CD4-positive, alpha-beta memory T cell (primary cell): ENCODE measurements at places on chromosomes 3 and 15.

DNA sequence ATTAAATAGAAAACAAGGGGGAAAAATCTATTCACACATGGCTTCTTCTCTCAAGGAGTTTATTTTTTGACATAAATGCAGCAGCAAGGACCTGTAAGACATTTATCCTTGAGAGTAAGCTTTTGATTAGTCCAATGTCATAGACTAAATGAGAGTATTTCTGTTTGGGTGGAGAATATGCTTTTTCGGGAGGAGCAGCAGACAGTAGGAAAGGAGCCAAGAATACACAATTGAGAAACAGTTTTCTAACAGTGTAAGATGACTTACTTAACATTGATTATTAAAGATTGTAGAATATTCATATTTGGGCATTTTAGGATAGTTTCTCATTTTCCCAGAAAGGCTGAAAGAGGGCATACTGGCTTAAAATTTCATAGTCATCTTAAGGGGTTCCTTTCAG, 65.9 kb upstream of the PAQR5 start:
- no peak for DNase-seq

DNA sequence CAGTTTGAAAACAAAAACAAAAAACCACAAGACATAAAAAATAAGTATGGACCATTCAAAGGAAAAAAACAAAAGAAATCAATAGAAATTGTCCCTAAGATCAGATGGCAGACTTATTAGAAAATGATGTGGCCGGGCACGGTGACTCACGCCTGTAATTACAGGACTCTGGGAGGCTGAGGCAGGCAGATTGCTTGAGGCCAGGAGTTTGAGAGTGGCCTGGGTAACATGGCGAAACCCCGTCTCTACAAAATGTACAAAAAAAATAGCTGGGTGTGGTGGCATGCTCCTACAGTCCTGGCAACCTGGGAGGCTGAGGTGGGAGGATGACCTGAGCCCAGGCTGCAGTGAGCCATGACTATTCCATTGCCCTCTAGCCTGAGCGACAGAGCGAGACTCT, 16.6 kb downstream of the SPCS1 start:
- no peak for DNase-seq

- no peak for DNase-seq
These were observed 1.7 kb downstream of the TMEM212 start for GRCh38 chr3:171844873-171845272.

DNA sequence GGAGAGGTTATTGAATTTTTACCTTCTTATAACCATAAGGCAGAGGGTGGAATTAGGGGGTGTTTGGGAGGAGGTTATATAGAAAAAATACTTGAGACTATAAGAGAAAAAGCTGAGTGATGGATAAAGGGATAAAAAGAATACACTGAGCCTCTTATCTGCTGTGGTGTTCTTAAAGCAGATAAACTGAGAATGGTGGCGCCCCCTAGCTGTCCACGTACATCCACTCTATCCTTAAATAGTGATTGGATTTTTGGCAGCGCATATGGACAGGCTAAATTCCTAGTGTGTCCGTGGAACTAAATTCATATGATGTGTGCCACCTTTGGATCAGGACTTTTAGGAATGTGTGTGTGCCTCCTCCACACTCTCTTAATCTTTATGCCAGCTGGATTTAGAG, 121.1 kb downstream of the OXSM start:
- peak; percentile 11 for DNase-seq

- DNase-seq = no peak
These were observed 23.5 kb upstream of the LRRFIP2 start for GRCh38 chr3:37197810-37198371.

GRCh38 chr15:92671406-92671805, 15.8 kb upstream of the FAM174B start:
- no peak for DNase-seq

DNA sequence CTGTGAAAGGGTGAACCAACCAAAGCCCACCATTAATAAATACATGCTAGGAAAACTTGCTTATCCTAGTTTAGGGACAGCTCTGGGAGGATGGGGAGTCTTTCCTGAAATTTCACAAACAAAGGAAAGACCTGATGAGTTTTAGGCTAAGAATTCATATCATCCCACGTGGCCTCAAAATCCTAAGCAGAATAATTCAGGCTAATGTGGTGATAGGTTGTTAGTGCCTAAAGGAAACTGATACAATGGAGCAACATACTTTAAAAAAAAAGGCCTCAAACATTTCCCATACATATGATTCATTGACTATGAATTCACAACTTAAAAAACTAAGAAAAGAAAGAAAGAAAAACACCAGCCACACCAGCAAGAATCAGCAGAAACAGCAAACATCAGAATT, 126.9 kb upstream of the CNTN4 start:
- DNase-seq = no peak

DNA sequence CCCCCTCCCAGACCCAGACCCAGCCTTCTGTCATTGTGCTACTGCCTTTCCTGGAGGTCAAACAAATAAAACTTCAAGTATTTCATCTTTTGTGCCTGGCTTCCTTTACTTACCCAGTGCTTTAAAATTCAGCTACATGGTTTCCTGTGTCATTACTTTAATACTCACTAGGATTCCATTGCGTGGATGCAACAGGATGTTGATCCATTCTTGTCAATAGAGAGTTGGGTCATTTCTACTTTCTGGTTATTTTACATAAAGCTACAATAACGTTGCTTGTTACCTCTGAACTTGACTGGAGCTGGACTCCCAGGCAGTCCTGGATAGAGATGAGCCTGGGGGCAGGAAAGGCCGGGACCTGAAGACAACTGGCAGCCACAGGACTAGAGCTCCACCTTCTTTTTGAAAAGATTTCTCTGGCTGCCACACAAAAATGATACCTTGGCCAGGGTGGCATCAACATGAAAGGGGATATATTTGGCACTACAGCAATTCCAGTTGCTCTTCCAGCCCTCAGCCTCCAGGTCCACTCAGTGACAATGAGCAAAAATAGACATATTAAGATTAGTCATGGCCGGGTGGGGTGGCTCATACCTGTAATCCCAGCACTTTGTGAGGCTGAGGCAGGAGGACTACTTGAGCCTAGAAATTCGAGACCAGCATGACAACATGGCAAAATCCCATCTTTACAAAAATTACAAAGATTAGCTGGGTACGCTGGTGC, 23.3 kb upstream of the HEG1 start:
- no peak for DNase-seq

DNA sequence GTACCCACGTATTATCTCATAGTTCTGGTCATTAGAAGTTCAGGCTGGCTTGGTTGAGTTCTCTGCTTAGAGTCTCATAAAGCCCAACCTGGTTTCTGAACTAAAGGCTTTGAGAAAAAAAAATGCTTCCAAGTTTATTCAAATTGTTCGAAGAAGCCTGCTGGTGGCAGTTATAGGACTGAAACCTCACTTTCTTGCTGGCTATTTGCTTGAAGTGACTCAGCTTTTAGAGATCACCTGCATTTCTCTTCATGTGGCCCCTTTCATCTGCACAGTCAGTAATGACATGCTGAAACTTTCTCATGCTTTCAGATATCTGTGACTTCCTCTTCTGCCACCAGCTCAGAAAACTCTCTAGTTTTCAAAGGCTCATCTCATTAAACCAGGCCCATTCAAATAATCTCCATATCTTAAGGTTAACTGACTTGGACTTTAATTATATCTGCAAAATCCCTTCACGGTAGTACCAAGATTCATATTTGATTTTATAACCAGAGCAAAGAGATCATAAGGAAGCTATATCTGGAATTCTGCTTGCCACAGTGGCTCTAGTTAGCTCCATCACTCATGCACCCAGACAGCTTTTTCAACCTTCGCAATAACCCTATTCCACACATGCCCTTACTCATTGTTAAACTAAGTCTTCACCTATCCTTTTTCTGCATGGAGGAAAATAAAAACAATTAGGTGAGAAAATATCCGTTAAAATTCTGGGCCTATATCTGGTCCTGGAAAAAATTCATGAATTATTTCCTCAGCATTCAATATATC, 433.8 kb upstream of the CBLB start:
- DNase-seq = peak; percentile 26

DNA sequence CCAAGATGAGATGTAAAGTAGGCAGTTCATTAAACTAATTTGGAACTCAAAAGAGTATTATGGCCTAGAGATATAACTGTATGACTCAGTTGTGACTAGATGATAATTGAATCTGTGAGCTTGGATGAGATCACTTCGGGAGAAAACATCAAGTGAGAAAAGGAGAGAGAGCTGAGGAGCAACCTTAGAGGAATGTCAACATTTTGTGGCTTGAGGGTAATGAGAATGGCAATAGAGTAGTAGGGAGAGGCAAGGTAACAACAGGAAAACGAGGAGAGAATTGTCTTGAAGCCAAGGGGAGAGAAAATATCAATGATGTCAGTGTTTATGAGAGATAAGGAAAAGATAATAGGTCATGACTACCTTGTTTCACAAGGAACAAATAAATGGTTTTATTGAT, 580.2 kb downstream of the NLGN1 start:
- DNase-seq = no peak

DNA sequence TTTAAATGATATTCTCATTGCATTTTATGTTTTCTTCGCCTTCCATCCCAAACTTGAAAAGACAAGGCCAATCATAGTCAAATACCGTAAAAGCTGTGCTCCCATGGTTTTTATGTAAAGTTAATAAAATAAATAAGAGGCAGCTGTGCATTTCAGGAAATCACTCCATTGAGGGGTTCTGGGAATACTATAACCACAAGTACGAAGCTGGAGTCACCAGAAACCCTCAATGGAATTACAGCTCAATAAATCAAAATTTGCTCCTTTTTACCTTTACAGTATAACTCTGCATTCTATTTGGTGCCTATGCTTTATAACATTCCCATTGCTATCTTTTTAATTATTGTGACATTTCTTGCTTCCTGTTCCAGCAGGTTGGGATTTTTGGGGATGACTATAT, 77.2 kb downstream of the C3orf38 start:
- DNase-seq = no peak

DNA sequence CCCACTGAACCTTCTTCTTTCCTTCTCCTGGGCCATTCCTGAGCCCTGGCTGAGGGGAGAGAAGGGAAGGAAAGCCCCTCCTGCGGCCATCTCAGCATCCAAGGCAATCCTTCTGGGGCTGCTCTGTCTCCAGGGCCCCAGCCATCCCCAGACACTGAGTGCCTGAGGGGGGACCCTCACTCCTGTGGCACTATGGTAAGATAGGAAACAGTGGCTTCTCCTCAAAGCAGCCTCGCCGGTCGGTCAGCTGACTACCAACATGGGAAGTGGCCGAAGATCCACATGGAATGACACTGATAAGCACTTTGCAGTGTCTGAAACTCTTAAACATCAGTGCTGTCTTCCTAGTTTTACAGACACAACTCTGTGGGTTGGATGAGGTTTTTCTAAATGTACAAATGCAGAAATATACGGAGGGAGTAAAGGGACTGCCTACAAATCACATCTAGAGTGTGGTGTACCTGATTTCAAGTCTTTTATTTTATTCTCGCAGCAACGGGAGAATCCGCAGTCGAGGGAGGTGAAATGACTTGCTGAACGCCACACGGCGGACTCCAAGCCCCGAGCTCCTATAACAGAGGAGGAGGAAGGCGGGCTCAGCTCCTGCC, 973 bp upstream of the ITPKA start:
- DNase-seq = no peak

DNA sequence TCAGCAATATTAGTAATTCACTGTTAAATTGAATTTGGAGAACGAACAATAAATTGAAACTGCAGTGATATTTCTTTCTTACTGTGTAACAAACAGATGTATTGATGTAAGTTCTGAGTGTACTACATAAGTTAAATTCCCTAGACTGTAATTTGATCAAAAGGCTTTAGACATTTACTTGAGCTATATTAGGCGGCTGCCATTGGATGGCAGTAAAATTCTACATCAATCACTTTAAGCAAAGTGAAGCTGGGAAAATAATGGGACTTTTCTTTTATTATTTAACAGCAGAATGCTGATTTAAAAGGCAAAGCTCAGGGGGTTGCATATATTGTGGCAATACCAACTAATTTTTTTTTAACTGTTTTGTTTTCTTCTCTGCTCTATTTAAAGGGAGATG, 212.6 kb upstream of the PLSCR5 start:
- DNase-seq = no peak

DNA sequence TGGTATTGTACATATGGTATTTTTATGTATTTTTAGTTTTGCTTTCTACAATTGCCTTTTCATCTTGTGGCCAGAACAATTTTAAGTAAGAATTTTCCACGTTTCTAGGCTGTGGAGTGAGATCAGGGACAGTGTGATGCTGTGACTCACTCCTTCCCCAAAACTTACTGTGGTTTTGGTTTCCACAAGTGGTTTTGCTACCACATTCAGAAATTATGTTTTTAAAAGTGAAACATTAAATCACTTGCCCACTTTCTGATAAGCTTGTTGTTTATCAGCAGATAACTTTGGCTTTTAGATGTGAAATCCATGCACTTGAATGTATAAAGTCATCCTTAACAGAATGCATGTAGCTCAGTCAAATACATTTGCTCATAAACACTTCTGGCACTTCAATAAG, 192.2 kb upstream of the THRB start:
- DNase-seq = no peak

GRCh38 chr3:150419076-150419868, 11.2 kb downstream of the TSC22D2 start:
- DNase-seq = no peak

DNA sequence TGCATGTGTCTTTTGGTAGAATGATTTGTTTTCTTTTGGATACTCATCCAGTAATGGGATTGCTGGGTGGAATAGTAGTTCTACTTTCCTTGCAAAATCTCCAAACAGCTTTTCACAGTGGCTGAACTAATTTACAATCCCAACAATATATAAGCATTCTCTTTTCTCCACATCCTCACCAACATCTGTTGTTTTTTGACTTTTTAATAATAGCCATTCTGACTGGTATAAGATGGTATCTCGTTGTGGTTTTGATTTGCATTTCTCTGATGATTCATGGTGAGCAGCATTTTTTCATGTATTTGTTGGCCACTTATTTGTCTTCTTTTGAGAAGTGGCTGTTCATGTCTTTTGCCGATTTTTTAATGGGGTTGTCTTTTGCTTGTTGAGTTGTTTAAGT, 55.8 kb downstream of the ST8SIA2 start:
- no peak for DNase-seq

- no peak for DNase-seq
These were observed 1014.7 kb upstream of the CFAP20DC start for GRCh38 chr3:60064210-60065178.

GRCh38 chr3:192958219-192958872, 40.7 kb upstream of the MB21D2 start:
- DNase-seq = no peak

DNA sequence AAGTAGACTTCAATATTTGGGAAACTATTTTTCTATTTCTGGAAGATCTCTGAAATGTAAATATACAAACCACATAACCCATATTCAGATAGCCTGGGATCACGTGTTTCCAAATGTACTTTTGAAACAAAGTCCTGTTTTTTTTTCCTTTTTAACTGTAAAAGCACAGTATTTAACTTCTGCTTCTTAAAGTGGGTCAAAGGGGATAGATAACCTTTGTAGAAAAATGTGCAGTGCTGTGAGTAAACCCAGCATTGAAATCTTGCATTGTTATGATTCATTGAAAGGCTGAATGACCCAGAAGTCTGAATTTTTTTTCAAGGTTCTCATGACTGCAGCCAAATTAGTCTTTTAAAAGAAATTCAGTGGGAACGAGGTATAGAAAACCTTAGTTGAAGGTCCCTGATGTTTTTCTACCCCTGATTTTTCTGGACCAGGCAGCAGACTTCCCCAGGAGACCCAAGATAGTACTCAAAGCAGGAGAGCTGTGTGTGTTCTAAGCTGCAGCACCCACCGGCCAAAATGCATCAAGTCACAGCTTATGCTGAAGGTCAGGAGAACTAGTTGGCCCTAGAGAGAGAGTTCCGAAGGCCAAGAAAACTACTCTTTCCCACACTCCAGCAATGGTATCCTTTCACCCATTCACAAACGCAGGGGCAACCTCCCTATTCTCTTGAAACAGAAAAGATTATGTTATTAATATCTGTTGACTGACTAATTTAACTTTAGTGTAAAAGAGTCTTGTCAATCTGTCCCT, 43.6 kb upstream of the APH1B start:
- no peak for DNase-seq
